ENCODE measurements at places on chromosomes 11 and 22.
A peak's percentile ranks its signal among the peaks of the same experiment; 100 is the strongest.

GRCh38 chr22:17237038-17237668, 17.9 kb upstream of the ADA2 start:
- DNase-seq, result no peak

DNA sequence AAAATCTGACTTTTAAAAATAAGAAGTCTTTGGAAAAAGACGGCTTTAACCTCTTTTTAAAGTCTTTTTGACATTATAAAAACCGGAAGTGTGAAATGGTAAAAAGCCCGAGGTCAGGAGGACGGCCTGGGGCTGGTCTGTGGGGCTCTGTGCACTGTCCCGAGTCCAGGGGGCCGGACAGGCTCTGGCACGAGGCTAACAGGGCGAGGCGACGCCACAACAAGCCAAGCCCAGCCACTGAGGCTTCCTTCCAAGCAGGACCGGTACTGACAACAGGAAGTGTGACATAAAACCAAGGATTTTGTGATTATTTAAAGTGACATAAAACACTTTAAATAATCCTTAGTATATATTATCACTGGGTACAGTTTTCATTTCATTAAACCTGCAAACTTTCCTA, 39.2 kb downstream of the BRD1 start:
- no peak for DNase-seq

GRCh38 chr11:19079643-19080440, 19.3 kb upstream of the MRGPRX2 start:
- DNase-seq, result no peak

DNA sequence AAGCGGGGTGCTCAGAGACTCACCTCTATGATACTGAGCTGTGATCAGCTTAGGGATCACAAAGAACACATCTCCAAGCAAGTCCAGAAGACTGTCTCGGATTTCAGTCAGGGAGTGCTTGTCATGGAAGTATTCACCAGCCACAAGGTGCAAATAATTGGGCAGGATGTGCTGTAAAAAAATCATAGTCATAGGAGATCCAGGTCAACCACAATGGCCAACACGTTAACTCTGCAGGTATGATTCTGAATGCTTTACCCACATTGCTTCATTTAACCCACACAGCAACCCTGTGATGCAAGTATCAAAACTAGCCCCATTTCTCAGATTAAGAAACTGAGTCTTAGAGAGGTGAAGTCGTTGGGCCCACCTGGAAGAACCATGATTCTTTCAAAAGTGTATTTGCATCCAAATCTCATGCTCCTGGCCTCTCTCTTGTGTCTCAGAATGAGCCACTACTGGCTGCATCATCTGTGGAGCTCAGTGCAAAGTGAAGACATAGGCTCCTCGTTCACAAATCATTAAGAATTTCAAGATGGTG, 179.3 kb downstream of the BCR start:
- no peak for DNase-seq

- no peak for DNase-seq
Observed at GRCh38 chr22:44702479-44703198, 635 bp downstream of the PRR5 start.

- no peak for DNase-seq
Observed at GRCh38 chr11:36213393-36213840, 75.8 kb downstream of the COMMD9 start.

DNA sequence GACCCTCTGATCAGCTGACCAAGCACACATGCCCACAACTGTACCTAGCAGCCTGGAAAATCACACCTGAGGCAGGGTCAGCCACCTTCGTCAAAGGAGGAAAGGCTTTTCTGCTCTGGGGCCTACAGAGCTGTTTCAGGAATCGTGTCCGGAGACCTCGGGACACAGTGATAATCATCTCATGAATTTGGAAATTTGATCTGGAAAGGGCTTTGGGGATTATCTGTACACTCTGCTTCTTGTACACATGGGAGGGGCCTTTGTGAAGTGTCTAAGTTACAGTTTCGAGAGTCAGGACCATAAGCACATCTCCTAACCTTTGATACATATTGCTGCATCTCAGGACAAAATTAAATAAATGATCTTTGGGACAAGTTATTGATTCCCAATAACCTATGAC, 1421.2 kb upstream of the TENM4 start:
- DNase-seq, result no peak

DNA sequence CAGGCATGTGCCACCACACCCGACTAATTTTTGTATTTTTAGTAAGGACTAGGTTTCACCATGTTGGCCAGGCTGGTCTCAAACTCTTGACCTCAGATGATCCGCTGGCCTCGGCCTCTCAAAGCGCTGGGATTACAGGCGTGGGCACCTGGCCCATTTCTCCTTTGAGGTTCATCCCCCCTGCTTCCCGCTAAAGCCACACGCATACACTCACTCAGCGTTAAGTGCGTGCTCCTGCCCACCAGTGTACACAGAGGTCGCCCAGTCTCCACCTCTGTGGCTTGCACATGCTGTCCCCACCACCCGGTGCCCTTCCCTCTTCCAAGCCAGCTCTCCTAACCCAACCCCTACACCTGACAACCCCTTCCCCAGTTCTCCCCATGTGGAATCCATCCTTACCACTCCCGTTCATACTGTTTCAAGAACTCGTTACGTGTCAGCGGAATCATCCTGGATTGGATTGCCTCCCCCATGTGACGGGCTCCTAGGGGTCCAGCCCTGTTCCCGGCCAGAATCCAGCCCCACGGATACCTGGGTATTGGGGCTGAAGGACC, 15.7 kb upstream of the CYTH4 start:
- no peak for DNase-seq

DNA sequence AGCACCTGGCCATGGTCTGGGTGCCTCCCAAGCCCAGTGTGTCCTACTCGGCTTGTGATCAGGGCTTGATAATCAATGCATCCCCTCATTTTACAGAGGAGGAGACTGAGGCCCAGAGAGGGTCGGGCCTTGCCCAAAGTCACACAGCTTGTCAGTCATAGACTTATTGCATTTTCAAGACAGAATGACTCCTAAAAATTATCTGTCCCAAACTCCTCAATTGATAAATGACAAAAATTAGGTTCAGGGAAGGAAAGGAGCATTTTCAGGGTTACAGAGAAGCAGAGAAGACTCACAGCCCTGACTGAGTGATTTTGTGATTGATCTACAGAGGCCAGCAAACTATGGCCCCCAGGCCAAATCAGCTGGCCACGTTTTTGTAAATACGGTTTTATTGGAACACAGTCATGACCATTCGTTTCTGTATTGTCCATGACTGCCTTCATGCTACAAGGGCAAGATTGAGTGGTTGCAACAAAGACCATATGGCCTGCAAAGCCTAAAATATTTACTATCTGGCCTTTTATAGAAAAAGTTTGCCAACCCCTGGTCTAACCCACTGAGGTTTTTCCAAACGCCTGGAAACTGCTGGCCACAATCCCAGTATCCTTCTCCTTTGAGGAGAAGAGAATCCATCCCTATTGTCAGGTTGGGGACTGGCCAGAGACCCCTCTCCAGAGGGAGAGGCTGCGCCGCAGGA, 35.1 kb upstream of the NAV2 start:
- no peak for DNase-seq

GRCh38 chr11:46560300-46560991, 33.4 kb downstream of the AMBRA1 start:
- DNase-seq, result no peak

- no peak for DNase-seq
Observed at GRCh38 chr22:42190274-42190673, 59.7 kb upstream of the CYP2D6 start.

DNA sequence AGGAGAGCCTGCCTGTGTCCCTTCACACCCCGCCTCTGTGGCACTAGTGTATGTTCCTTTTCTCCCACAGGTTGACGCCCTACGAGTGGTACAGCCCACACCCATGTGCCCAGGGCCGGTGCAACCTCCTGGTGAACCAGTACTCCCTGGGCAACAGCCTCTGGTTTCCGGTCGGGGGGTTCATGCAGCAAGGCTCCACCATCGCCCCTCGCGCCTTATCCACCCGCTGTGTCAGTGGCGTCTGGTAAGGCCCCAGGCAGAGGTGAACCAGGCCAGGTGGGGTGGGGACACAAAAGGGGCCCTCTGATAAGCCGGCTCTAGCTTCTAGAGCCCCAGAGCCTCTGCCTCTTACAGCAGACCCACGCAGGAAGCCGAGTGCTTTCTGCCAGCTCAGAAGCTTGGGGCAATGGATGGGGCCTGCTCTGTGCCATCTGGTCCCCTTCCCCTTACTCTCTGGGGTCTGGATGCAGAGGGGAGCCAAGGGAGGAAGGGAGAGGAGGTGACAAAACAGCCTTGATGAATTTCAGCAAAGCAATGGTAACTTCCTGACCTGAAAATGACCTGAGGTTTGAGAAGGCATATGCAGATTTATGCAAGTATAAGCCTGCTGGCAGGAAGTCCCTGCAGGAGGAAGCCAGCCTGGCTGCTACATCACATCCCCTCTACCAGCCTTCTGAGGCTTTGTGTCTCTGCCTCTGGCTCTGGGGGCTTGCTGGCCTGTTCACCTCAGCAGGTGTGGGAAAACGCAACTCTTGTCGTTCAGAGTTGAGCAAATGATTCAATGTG, 67.0 kb upstream of the TBCEL start:
- no peak for DNase-seq

DNA sequence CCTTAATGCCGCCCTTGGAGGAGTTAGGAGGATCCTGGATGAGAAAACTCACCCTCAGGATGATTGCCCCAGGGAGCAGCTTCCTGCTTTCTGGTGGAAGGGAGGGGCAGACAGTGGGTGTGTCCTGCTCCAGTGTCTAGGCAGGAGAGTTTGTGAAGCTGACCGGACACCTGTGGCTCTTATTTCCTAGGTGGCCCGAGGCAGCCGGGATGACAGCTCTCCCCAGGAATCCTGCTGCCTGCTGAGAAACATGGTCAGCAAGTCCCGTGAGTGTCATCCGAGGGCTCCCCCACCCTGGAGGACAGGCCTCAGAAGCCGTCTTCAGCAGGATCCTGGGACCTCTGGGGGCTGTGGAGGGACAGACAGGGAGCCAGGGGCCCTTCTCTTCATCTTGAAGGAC, 50.4 kb downstream of the ST3GAL4 start:
- DNase-seq, result peak; percentile 39

DNA sequence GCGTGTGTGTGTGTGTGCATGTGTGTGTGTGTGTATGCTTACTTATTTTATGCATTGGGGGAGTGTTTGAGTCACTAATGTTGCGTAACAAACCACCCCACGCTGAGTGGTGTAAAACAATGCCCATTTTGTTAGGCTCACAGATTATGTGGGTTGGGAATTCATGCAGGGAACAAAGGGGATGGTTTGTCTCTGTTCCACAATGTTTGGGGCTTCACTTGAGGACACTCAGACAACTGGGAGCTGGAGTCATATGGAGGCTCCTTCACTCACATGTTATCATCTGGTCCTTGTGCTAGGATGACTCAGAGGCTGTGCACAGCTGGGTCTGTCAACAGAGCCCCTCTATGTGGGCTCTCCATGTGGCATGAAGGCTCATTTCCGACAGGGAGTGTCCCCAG, 51.3 kb upstream of the LARGE1 start:
- DNase-seq, result no peak

DNA sequence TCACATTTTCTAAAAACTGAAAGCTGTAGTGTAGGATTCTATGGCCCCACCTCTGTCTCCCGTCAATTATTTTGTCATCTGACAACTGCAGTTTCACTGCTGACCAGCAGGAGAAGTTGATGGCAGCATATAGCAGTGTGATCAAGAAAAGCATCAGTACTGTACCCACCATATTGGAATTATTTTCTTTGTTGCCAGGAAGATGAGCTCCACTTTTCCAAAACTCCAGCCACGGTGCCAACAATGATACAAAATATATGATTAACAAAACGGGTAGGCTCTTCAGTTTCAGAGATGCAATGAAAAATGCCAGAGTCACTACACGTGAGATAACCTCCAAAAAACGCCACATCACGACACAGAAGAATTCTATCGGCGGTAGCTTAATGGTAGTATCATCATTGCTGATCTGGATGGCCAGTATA, 41.3 kb downstream of the XKR3 start:
- DNase-seq, result no peak

DNA sequence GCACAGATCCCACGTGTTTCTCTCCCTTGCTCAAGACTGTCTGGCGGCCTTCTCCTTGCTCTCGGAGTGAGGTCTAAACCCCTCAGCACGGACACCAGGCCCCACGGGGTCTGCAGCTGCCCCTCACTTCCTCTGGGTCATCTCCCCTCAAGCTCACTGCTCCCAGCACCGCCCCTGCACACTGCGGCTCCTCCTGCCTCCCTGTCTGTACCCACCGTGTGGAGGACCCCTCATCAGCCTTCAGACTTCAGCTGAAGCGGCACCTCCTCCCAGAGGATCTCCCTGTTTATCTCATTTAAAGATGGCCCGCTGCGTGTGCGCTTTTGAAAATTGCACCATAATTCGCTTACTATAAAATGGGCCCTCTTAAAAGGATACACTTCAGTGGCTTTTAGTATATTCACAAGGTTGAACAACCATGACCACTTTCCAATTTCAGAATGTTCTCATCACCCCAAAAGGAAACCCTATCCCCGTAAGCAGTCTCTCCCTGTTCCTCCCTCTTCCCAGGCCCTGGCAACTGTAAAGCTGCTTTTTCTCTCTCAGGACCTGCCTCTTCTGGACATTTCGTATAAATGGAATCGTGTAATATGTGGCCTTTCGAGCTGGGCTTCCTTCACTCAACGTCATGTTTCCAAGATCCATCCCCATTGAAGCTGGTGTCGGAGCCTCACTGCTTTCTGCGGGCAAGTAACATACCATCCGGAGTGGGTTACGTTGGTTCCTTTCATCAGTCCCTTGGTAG, 14.4 kb upstream of the TPCN2 start:
- DNase-seq, result no peak

DNA sequence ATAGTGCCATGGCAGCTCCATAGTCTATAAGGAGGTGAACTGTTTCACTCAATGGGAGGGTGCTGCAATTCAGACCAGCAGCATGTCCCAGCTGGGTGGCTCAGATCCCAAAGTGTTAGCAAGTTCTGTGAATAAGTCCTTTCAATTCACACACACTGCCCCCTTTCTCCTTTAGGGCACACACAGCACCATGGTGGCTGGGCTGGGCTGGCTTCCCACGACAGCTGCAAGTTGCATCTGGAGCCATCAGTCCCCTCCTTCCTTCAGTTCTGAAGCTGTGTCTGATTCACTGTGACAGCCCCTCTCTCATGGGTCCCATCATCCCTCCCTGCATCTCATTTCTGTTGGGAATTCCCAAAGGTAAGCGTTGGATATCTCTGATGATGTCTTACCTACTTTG, 324.1 kb upstream of the NCAM1 start:
- no peak for DNase-seq
